ENCODE measurements at places on chromosomes 2 and 18. TPM values are rescaled to one million over a fixed set of nuclear protein-coding genes. Genes with fewer than 3 reads are reported as not detected.
A peak's percentile ranks its signal among the peaks of the same experiment; 100 is the strongest.

The CD28 gene
- total RNA-seq: not detected

The SERPINB5 gene
- total RNA-seq: 40.1 TPM

DNA sequence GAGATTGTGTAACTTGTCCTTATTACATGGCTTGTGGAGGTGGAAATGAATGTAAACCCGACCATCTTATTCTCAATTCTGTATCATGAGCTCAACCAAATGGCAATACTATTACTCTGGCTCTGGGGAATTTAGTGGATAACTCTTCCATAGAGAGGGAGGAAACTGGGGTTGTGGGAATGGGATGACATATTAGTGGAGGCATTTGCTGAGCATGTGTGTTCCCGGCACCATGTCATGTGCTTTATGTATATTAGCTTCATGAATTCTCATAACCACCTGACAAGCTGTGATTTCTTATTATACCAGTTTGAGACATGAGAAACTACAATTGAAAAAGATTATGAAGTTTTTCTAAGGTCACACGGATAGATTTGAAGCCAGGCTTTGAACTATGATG lies 112.8 kb upstream of the TMEFF2 start:
- no peak for DNase-seq

GRCh38 chr18:58013241-58014211 lies 30.5 kb upstream of the NEDD4L start:
- DNase-seq: peak; percentile 6

DNA sequence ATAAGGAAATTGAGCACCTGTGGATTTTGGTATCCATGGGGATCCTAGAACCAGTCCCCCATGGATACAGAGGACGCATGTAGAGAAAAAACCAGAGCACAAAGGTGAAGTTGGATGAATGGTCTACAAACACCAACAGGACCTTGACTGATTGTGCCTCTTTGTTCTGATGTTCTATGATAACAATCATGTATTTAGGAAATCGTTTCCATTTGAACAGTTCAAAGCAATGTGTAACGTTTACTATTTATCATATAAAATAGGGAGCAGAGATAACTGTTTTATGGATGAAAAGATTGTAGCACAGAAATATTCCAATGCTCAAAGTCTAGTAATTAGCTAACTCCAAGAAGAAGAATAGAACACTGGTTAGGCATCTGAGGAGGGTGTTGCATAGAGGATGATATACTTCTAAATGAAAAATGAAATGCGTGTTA lies 116.3 kb upstream of the FN1 start:
- no peak for DNase-seq

- no peak for DNase-seq
These were observed 11.4 kb downstream of the ALPG start for GRCh38 chr2:232418056-232418455.

- DNase-seq: no peak
These were observed 24.3 kb downstream of the SMAD7 start for GRCh38 chr18:48926420-48926857.

- DNase-seq: no peak
These were observed 2.7 kb downstream of the LAPTM4A start for GRCh38 chr2:20048488-20049448.

- no peak for DNase-seq
These were observed 71.0 kb downstream of the UPP2 start for GRCh38 chr2:158172719-158173118.
